ENCODE measurements at places on chromosomes 7 and 10.

DNA sequence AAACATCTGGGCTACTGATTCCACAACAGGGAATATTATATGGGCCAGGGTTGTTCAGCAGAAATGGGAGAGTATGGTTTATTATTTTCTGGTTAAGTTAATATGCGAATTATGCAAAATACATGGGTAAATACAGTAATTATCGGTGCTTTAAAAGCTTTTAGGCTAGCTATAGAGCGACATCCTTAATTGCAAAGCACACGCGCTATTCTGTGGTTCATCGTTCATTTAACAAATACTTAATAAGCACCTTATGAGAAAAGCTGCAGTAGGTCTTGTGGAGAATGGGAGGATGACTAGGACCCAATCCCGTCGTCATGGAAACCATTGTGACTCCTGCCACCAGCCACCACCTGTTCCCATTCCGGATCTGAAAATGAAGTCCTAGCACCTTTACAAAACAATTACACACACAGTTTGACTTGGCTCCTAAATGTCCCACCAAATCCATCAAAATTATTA lies 623 bp upstream of the CEP41 start:
- peak; percentile 12 for DNase-seq

DNA sequence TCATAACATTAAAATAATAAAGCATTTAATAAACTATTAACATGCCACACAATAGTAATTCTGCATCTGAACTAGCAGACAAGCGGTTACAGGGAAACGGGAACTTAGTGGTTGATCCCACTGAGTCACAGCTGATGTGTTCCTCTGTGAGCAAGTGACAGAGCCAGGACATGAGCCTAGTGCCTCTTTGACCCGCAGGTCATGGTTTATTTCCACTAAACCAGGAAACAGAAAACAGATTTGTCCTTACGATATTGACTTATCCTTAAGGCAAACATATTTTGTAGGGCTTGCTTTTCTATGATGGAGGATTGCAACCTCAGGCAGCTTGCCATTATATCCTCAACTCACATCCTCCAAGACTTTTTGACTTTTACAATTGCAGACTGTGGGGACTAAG lies 987.3 kb downstream of the CCSER2 start:
- no peak for DNase-seq

DNA sequence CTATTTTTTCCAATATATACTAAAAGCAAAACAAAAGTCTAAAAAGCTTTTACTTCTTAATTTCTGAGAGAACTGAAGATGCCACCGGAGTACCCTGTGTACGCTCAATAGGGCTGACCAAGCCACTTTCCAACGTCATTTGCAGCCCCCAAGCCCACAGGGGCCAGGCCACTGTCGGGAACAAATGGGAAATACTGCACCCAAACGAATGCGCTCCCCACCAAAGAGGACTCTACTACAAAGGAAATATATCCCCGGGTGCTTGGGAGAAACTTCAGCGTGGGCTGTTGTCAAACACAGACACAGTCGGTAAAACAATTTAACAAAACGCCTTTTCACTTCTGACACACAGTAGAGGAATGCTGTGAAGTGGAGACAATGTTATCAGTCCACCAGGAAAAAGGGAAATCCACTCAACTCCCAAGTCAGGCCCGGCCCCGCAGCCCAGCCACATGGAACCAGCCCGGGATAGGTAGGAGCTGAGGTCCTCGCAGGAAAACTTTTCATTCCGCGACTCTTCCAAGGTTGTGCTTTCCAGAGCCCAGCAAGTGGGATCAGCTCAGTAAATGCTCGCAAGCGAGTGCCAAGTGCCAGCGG lies 1.4 kb downstream of the PARD3 start:
- peak; percentile 18 for DNase-seq

GRCh38 chr10:37263304-37263703 lies 137.9 kb downstream of the ANKRD30A start:
- DNase-seq: no peak

DNA sequence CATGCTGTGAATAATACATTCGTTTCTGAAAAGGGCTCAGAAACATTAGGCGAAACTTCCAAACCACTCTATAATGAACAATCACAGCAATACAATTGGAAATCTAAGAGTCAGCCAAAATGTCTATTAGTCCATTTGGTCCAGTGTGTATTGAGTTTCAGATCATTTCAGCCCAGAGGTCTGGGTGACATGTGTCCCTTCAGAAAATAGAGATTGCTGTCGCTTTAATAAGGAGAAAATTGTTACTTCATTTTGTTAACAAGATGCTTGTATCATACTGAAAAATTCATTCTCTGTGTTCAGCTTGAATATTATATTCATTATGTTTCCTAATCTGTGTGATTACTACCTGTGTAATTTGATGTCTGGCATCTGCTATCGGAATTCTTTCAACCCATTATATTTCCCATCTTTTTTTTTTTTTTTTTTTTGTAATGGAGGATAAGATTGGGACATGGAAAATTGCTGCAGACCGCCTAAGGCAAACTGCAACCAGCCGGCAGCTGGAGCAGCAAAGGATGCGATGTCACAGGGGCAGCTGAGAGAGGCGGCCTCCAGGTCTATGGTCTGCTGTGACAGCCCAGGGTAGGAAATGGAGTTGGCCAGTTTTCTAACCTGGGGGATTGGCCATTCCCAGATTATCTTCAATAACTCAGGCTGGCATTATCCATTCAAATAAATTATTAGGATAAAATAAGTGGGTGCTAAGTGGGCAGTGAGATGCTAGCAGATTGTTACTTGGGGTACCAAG lies 170.9 kb upstream of the NPVF start:
- no peak for DNase-seq

- DNase-seq: no peak
These were observed 451.8 kb downstream of the SEMA3D start for GRCh38 chr7:84735011-84735410.

- no peak for DNase-seq
These were observed 129.5 kb downstream of the SDK1 start for GRCh38 chr7:3430588-3430987.

DNA sequence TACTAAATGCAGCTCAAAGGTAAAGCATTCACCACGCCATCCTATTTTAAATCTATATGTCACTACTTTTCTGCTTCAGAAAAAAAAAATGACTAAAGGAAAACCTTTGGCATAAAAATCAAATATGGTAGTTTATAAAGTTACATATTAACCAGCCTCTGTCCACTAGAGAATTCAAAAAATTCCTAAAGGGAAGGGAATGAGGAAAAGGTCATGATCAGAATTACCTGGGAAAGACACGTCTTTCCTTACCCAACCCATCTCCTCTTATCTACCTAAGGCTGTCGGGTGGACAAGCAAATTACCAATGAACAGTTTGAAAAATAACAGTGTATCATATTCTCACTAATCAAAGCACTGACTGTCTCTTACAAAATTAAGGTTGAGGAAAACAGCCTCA lies 100.7 kb upstream of the TMEM106B start:
- DNase-seq: no peak

- no peak for DNase-seq
These were observed 67.7 kb upstream of the KMT2E start for GRCh38 chr7:104946338-104946737.

Measured in nephron progenitor cell (in vitro differentiated cells).